ENCODE measurements at places on chromosomes 5 and 9.

- no peak for DNase-seq
Observed at GRCh38 chr9:129401623-129402370, 219.1 kb downstream of the C9orf50 start.

- DNase-seq: no peak
Observed at GRCh38 chr9:6356441-6356840, 28.3 kb downstream of the TPD52L3 start.

GRCh38 chr5:38576961-38577684, 20.7 kb upstream of the LIFR start:
- DNase-seq: no peak

- no peak for DNase-seq
Observed at GRCh38 chr5:93589152-93589828, 6.3 kb downstream of the NR2F1 start.

GRCh38 chr5:53337827-53338226, 142.6 kb upstream of the FST start:
- no peak for DNase-seq

Data from NCI-H1417 treated with DMSO at 0.1 percent for 48 hours (cell line).